Uterus (tissue), 4 donors: ENCODE measurements at places on chromosomes 3 and 15. TPM values are rescaled to one million over a fixed set of nuclear protein-coding genes. Genes with fewer than 3 reads are reported as not detected.
A peak's percentile ranks its signal among the peaks of the same experiment; 100 is the strongest.

DNA sequence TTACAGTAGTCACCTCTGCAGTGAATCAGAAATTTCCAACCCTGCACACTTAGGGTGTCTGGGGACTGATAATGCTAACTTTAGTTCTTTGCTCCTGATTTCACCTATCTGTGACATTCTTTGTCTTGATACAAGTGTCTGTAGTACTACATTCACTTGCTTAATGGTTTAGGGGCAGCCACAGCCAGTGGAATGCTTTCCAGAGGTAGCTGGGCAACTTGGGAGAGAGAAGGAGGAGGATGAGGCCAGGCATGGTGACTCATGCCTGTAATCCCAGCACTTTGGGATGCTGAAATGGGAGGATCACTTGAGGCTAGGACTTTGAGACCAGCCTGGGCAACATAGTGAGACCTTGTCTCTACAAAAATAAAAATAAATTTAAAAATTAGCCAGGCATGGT lies 8.5 kb downstream of the BAHD1 start:
- no peak for DNase-seq

Gene CHRNA7
- total RNA-seq, result 9.1 TPM

- peak; percentile 45 for DNase-seq
Measured at GRCh38 chr3:170724599-170725280, 138.9 kb upstream of the SLC7A14 start.

Gene DUOXA2
- total RNA-seq, result not detected

- DNase-seq, result no peak
Measured at GRCh38 chr15:94105760-94106159, 125.6 kb upstream of the MCTP2 start.

GRCh38 chr15:76181705-76182107 lies 121.9 kb downstream of the TMEM266 start:
- DNase-seq, result no peak

GRCh38 chr3:115113367-115113766 lies 33.7 kb downstream of the ZBTB20 start:
- DNase-seq, result no peak

DNA sequence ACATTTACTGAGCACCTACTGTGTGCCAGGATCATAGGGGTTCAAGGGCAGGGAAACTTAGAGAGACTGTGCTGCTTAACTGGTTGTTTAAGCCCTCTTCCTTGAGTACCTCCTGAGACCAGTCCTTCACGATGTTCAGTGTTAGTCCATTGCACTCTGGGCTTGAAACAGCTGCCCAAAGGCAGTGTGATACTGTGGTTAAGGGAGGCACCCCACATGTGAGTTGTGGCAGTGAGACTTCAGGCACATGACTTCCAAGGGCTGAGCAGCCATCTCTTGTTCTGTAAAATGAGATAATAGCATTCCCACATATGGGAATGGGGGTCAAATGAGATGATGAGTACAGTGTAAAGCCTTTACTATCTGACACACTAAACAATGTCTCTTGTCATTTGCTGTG lies 75.1 kb downstream of the LINGO1 start:
- DNase-seq, result no peak

GRCh38 chr3:167653760-167654159 lies at the start of gene WDR49:
WDR49 (minus strand) TSS chr3:167653942; CDS start chr3:167653425, 517 bp downstream.
- no peak for DNase-seq

Gene PEX5L
- not detected for total RNA-seq

Gene CYP8B1
- total RNA-seq, result not detected

Gene DOCK3
- total RNA-seq, result 0.29 TPM

DNA sequence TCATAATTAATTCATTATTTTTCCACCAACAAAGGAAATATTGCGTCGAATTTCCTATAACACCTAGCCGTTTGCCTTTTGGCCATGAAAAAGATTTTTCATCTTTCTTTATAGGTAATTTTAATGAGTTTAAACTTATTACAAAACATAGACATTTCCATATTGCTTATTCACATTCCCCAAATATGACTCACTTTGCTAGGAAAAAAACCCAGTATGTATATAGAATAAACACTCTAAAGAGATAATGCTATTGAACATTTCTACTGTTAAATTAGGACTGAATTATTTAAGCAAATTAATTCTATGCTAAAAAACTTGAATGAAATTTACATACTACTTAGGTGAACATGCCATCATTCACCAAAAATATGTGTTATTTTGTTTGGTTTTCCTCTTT lies 16.2 kb downstream of the ZPLD1 start:
- no peak for DNase-seq

DNA sequence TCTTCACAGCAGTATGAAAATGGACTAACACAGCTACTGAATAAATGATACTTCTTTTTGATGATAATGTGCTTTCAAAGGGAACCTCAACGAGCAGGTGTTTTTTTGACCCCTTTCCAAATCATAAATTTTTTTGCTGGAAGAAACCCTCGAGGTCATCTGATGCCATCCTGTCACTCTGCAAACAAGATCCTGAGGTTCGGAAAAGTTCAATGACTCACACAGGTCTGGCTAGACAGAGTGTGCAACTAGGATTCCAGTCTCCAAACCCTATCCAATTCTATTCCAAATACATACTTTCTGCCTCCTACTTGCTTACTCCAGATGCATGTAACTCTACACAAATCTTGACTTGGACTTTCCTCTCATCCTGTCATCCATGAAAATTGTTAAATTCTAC lies 124.7 kb downstream of the NEDD4 start:
- no peak for DNase-seq

DNA sequence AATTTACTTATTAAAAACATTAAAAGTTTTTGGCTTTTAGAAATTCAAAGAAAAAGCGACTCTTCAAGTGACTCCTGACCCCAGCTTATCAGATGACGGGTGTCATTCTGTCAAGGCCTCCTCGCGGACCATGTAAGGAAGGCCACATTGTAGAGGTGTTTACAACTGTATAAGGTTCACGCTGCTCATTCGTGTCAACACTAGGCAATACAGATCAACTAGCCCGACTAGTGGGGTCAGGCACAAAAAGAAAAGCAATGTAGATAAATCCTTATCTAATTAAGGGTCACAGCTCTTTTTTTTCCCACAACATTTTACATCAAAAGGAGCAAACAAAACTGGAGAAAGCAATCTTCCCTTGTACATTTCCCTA lies 207.5 kb upstream of the NR2F2 start:
- no peak for DNase-seq

- DNase-seq, result no peak
Measured at GRCh38 chr15:33975022-33975565, 6.8 kb downstream of the CHRM5 start.

DNA sequence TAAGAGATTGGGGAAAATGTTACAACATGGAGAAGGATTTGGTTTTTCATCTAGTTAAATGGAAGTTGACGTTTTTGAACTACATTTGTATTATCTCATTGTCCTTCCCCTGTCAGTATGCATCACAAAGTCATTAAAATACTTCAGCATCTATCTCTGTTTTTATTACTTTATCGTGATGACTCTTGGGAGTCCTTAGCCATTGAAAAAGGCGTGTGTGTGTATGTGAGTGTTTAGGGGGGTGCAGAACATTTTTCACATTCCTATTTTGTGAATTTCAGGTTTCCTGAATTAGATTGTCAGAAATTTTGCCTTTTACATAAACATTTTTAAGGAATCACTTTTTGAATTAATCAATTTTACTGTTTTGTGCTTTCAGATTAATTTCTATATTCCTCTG lies 360.6 kb upstream of the SGO1 start:
- DNase-seq, result no peak

DNA sequence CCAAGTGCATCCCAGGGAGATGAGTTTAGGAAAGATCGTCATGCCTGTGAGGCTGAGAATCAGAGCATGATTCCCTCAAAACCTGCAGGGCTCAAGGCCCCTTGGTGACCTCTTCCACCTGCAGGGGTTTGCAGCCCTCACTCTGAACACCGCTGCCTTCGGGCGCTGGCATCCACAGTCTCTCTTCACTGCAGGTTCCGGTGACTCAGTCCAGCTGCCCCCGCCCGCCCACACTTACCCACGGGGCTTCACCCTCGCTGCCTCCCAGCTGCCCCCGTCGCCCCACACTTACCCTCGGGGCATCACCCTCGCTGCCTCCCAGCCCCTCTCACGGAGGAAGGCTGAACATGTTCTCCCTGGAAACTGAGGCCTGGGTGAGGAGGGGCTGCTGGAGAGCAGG lies 277.1 kb downstream of the XXYLT1 start:
- no peak for DNase-seq

- no peak for DNase-seq
Measured at GRCh38 chr3:189863031-189863430, 231.8 kb downstream of the TP63 start.

- DNase-seq, result no peak
Measured at GRCh38 chr3:62404321-62404720, 31.0 kb upstream of the FEZF2 start.

- no peak for DNase-seq
Measured at GRCh38 chr3:148186881-148187280, 510.8 kb upstream of the AGTR1 start.

GRCh38 chr3:89380016-89380415 lies 272.6 kb downstream of the EPHA3 start:
- DNase-seq, result no peak

Gene GOLGA8G
- total RNA-seq, result not detected

Gene RASGRF1
- total RNA-seq, result 1.8 TPM

GRCh38 chr3:16848007-16848406 lies 36.7 kb upstream of the PLCL2 start:
- DNase-seq, result no peak

DNA sequence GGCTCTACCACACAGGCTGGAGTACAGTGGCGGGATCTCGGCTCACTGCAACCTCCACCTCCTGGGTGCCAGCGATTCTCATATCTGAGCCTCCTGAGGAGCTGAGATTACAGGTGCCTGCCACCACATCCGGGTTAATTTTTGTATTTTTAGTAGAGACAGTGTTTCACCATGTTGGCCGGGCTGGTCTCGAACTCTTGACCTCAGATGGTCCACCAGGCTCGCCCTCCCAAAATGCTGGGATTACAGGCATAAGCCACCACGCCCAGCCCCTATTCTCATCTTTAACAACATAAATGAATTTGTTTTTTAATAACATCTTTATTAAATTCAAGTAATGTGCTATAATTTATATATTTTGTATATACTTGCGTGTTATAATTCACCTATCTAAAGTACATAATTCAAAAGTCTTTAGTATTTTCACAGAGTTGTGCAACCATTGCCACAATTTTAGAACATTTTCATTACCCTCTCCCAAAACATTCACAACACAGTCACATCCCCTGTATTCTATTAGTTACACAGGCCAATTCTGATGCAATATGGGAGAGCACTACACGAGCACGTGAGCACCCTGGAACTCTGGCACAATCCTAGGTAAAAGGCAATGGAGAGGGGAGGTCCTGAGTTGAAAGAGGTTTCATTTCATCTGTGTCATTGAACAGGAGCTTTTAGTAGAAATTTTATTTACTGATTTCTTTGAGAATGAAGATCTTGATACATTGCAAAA lies 21.2 kb upstream of the MTMR14 start:
- no peak for DNase-seq

Gene LEKR1
- 2.8 TPM for total RNA-seq

DNA sequence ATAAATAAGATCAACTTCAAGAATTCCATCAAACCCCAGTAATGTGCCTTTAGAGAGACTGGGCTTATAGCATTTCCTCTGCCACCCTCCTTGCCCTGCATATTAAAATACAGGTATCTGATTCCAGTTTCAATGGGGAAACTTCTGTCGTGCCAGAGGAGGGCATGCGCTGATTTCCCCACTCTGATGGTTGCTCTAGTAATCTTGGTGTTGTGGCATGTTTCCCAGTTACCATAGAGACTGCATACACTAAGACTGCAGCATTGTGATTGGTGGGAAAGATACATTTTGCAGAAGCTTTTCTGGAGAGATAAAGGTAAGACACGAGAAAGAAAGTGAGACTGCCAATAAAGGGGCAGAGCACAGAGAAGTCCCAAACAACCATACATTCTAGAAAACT lies 225.6 kb downstream of the TIGIT start:
- DNase-seq, result no peak

DNA sequence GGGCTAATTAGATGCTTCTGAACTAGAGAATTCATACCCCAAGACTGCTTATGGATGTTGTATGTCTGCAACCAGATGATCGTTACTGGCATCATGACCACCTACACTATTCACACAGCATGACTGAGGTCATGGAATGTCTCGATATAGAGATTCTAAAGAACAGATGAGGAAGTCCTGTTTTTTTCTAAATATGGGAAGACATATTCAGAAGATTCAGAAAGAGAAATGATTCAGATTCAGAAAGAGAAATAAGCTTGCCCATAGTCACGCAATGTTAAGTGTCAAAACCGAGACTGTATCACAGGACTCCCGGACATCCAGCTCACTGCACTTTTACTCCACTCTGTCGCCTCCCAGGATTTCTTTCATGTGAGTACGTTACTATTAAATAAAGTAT lies 136.2 kb downstream of the TPRG1 start:
- DNase-seq, result no peak

DNA sequence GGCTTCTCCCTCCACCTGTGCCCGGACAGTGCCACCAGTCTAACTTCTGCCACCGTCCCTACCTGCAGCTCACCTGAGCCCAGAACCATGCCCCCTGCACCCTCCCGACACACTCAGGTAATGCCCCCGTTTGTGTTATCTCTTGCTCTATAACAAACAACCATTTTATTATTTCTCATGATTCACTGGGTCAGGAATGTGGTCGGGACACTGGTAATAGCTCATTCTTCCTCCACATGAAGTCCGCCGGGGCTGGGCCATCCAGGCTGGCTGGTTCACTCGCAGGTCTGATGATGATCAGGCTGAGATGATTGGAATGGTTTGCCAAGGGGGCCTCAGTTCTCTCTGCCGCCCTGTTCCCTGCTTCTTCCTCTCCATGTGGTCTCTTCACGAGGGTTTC lies 20.3 kb upstream of the NR2E3 start:
- DNase-seq, result no peak

- no peak for DNase-seq
Measured at GRCh38 chr3:151008699-151009098, 36.2 kb upstream of the CLRN1 start.

- DNase-seq, result no peak
Measured at GRCh38 chr15:83510001-83510400, 62.9 kb downstream of the SH3GL3 start.

GRCh38 chr3:80405618-80406017 lies 637.8 kb upstream of the ROBO1 start:
- no peak for DNase-seq

Gene PPARG
- total RNA-seq, result 17.4 TPM

DNA sequence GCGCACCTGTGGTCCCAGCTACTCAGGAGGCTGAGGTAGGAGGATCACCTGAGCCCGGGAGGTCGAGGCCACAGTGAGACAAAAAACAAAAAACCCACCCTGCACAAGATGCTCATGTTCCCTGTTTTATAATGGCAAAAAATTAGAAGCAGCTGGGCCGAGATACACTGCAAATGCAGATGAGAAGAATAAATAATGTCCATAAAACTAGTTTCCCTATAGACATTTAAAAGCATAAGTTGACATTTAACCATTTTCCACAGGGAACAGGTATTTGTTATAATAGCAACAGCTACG lies 537 bp upstream of the SCAP start:
- no peak for DNase-seq

DNA sequence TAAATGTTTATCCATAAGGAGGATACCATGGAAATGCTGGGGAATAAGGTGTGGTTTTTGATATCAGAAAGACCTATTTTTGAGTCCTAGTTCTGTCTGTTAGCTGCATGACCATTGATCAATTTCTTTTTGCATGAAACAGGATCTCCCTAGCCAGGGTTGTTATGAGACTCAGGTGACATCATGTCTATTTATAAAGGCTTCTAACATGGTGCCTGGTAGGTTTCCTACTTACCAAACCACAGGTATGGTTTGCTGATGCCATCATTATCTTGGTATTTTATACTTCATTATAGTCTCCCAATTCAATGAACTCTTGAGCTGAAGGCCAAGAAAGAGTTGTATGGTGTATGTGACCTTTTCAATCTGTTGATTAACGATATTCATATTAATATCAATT lies 144.0 kb downstream of the CLSTN2 start:
- no peak for DNase-seq
